ENCODE measurements at places on chromosomes 1 and 21.

DNA sequence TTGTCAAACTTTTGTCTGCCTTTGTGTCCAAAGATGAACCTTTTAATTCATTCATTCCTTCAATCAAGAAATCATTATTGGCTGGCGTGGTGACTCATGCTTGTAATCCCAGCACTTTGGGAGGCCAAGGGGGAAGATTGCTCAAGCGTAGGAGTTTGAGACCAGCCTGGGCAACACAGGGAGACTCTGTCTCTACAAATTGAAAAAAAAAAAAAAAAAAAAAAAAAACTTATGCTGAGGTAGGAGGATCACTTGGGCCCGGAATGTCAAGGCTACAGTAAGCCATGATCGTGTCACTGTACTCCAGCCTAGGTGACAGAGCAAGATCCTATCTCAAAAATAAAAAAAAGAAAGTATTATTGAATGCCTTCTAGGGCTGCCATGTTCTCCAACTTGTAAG, 51.3 kb upstream of the CXADR start:
- DNase-seq = no peak

- no peak for DNase-seq
These were observed 640.4 kb upstream of the ADGRL4 start for GRCh38 chr1:79646880-79647279.

DNA sequence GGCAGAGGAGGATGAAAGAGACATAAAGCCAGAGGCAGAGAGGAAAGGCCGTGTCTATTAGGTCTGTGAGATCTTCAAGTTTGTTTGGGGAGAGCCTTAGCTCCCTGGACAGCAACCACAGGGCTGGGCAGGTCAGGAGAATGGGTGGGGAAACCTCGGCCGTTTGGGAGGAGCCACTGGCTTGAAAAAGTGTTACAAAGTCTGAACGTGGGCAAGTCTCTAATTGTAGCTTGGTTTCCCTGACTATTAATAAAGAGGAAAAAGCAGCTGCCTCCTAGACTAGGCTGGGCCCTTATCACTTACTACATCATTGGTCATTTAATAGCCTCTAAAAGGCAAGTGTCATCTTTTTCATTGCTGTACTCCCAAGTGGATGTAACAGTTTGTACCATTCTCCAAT, at the start of gene CCDC17:
Gene CCDC17 (minus strand): TSS at position 83 of the 400 bp plus-strand sequence. CDS start 145 bp downstream, outside the sequence.
- no peak for DNase-seq

GRCh38 chr1:228058172-228058948, 24.1 kb upstream of the ARF1 start:
- DNase-seq = no peak

DNA sequence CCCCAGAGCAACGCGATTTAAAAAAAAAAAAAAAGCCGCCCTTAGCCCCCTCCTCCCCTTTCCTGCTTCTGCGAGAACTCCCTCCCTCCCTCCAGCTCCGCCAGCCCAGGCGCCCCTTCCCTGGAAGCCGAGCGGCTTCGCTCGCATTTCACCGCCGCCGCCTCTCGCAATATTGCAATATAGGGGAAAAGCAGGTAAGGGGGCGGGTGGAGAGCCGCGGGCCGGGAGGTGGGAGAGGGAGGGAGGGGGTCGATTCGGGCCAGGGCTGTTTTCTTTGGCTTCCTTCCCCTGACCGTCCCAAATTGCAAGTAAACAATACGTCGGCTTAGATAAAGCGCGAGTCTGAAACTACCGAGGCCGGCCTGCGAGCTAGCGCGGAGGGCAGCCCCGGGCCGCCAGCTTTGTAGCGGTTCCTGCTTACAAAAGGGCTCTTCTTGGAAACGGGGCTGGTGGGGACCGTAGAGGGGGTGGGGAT, 408 bp downstream of the LMO4 start:
- no peak for DNase-seq

DNA sequence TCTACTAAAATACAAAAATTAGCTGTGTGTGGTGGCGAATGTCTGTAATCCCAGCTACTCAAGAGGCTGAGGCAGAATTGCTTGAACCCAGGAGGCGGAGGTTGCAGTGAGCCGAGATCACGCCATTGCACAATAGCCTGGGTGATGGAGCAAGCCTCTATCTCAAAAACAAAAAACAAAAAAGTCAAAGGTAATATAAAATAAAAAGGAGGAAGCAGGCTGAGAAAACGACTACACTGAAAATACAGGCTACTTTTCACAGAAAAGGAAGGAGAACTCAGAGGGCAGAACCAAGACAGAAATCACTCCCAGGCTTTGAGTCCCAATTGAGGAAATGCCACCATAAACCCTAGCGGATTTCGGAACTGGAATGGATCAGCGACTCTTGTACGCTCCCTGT, 5.9 kb upstream of the A3GALT2 start:
- no peak for DNase-seq

DNA sequence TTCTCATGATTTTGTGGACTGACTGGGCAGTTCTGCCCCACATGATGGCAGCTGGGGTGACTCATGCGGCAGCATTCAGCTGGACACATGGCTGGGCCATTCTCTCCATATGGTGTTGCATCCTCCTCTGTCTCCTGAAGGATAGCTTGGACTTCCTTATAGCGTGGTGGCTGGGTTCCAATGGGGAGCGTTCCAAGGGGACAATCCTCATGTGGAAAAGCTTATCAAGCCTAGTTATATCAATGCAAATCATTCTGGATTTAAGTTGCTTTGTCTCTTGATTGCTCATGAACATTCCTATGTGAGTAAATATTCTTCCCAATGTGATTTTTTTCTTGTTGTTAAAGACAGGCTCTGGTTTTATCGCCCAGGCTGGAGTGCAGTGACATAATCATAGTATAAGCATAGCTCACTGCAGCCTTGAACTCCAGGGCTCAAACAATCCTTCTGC, 13.2 kb upstream of the SLC2A1 start:
- no peak for DNase-seq
